Smooth muscle cell of trachea (primary cell): ENCODE measurements at places on chromosomes 13 and 19. TPM values are rescaled to one million over a fixed set of nuclear protein-coding genes. Genes with fewer than 3 reads are reported as not detected.

ZNF667 gene
- total RNA-seq = 3.9 and 7.6 TPM in 2 replicates

SYDE1 gene
- 30.4 and 40.0 TPM in 2 replicates for total RNA-seq

MPV17L2 gene
- total RNA-seq = 6.7 and 9.3 TPM in 2 replicates

GPR12 gene
- total RNA-seq = not detected in 2 replicates

DDX39A gene
- 48.3 and 118 TPM in 2 replicates for total RNA-seq

C19orf81 gene
- not detected in 2 replicates for total RNA-seq

FEM1A gene
- total RNA-seq = 8.0 and 12.9 TPM in 2 replicates

MEIOSIN gene
- not detected in 2 replicates for total RNA-seq

RASIP1 gene
- 1.0 and 2.8 TPM in 2 replicates for total RNA-seq

RFPL4A gene
- total RNA-seq = not detected in 2 replicates

SBK2 gene
- total RNA-seq = 0.17 TPM in 1 of 2 replicates, not detected in the other

EXOC3L2 gene
- 0.17 TPM in 1 of 2 replicates, not detected in the other for total RNA-seq
